Fibroblast of skin of abdomen (primary cell): ENCODE measurements at places on chromosomes 4 and X.

GRCh38 chr4:94995684-94996394, 238.1 kb downstream of the BMPR1B start:
- peak; percentile 8 for DNase-seq

- no peak for DNase-seq
Measured at GRCh38 chr4:826508-827208, 729 bp upstream of the CPLX1 start.

DNA sequence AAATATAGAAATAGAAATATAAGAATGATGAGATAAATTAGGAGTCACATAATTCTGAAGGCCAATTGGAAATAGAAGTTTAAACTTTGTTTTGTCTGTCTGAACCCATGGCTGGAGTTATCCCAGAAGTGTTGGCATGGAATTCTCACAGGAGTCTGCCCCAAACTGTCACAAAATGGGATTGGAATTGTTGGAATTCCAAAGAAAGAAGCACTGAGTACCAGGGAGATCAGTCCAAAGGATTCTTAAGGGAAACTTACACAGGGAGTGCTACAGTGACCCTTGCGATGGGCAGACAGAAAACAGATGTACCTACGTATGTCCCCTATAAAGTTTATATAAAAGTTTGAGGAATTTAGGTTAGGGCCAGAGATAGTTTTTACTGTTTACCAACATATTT, 1607.7 kb downstream of the ARAP2 start:
- no peak for DNase-seq

- no peak for DNase-seq
Measured at GRCh38 chrX:11386812-11387211, 93.6 kb downstream of the AMELX start.

- peak; percentile 33 for DNase-seq
Measured at GRCh38 chrX:65723706-65724105, 56.3 kb downstream of the MSN start.

DNA sequence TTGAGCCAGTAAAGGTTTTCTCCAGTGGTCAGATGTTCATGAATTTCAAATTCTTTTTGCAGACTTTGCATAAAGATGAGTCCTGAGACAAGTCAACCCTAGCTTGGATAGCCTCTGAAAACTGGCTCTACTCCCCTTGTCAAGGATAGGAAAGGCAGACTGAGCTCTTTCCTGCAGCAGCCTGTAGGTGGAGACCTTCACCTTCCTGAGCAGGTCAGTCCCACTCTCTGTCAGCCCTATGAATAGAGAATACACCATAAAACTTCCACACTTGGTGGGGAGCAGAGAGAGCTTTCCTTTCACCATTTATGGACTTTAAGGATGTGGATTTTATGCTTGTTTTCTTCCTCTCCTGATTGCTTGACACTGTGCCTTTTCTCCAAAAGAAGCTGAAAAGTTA, 41.9 kb downstream of the PCDH19 start:
- DNase-seq, result peak; percentile 10

DNA sequence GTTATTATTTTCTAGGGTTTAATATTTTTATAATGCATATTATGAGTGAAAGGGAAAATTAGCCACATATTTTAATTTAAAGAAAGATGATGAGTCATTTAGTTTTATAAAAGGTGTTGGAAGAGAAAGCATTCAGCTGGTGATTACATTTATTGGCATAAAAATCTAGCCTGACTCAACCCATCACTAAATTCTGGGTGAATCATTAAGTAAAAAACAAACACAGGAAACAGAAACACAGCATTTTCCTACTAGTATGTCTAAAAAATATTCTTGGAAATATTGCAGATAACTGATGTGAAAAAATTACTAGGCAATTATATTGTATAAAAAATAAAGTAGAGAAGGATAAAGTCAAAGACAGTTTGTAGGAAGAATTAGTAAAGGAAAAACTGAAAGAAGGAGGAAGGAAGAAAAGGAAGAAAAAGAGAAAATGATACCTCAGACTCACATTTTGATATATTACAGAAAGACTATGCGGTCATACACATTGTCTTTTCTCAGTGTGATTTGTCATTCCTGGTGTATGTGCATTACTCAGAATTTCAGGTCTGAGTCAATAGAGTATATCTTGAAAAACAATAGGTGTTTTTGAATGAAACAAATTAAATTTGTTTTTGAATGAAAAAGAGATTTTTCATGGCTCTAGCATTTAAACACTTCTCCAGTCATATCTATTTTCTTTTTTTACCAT, 48.0 kb upstream of the SPOCK3 start:
- no peak for DNase-seq

DNA sequence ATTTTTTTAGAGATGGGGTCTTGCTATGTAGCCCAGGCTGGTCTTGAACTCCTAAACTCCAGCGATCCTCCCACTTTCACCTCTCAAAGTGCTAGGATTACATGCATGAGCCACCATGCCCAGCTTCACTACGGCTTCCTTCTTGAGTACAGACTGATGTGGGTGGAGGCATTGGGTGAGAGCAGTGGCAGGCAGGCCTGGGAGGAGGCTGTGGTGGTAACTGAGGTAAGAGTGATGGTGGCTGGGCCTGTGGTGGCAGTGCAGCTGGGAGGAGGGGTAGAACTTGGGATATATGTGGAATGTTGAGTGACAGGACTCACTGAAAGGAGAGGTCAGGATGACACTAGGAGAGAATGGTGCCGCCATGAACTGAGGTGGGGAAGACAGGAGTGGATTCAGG, 80.9 kb downstream of the MED28 start:
- no peak for DNase-seq

DNA sequence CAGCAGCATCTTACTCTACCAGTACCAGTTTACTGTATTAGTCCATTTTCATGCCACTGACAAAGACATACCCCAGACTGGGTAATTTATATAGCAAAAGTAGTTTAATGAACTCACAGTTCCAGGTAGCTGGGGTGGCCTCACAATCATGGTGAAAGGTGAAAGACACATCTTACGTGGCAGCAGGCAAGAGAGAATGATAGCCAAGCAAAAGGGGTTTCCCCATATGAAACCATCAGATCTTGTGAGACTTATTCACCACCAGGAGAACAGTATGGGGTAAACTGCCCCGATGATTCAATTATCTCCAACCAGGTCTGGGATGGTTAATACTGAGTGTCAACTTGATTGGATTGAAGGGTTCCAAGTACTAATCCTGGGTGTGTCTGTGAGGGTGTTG, 69.3 kb downstream of the YIPF6 start:
- DNase-seq, result no peak

GRCh38 chrX:139801397-139801813, 93.4 kb upstream of the MCF2 start:
- DNase-seq, result no peak

- DNase-seq, result no peak
Measured at GRCh38 chrX:2284601-2285000, 216.2 kb downstream of the DHRSX start.

GRCh38 chrX:121163443-121163842, 116.0 kb downstream of the GLUD2 start:
- DNase-seq, result no peak

- DNase-seq, result peak; percentile 58
Measured at GRCh38 chrX:68822641-68823410, 6.0 kb upstream of the EFNB1 start.

GRCh38 chr4:186724864-186725468, 1.3 kb upstream of the FAT1 start:
- peak; percentile 25 for DNase-seq

DNA sequence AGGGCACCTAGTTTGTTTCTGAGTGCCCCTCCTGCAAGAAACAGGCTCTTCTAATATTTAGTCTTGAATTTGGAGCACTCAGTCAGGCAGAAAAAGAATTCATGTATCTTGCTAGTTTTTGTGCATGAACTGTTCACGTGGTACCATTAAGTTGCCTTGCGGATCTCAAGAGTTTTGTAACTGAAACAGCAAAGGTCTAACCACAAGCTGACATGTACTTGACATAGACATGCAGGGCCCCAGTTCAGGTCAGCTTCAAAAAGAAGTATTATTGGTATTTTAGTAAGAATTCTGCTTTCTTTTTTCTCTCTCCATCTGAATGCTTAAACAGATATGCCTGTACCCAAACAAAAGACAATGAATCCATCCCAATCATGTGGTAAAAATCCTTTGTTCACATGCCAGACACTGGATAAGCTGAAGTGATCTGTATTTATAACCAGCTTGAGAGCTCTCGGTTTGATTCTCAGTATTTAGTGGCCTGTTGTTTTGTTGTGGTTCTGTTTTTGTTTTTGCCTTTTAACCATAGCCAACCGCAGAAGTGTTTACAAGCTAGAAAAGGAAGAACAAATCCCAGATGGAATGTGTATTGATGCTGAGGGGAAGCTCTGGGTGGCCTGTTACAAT, 13.0 kb downstream of the RGN start:
- DNase-seq, result no peak

DNA sequence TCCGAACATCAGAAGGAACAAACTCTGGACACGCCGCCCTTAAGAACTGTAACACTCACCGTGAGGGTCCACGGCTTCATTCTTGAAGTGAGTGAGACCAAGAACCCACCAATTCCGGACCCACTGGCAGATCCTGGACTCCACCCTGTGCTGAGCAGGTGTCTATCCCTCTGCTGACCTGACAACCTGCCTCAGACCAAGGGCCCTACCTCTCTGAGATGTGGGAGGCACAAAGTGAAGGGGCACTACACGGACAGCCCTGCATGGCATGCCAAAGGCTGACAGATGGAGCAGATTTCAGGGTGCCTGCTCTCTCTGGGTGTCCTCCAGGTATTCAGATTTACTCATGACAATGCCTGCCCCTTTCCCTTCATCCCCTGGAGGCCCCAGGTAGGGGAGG, 14.0 kb upstream of the HSFX1 start:
- no peak for DNase-seq

- DNase-seq, result peak; percentile 2
Measured at GRCh38 chr4:143555676-143556075, 42.2 kb downstream of the SMARCA5 start.

GRCh38 chr4:118810991-118811764, 24.7 kb downstream of the SEC24D start:
- peak; percentile 91 for DNase-seq

DNA sequence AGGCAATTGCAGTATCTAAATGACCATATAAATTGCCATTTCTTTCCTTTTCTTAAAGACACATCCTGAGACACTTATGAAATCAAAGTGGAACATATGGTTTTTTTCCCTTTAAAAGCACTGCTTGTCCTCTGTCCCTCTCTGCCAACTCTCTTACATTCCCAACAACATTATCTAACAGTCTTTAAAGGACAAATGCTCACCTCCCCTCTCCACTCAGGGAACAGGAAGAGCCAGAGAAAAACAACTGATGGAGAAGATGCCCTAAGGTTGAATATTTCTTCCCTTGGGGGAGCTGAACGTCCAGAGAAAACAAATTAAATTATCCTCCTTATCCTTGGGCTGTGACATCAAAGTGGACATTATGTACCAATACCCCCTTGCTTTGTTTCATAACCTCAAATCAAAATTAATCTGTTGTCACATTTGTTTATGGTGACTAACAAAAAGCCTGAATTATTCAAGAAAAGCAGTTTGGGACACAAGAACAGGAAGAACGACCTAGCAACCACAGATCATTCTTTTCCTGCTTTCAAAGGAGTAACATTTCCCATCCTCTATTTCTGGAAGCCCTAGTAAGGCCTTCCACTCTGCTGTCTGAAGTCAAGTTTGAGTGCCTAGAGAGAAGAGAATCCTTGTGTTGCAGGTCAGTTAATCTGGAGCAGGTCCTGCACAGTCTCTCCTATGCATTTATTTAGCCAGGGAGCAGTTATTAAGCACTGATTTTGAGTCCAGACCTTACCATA, 52.6 kb upstream of the PAGE1 start:
- DNase-seq, result no peak

DNA sequence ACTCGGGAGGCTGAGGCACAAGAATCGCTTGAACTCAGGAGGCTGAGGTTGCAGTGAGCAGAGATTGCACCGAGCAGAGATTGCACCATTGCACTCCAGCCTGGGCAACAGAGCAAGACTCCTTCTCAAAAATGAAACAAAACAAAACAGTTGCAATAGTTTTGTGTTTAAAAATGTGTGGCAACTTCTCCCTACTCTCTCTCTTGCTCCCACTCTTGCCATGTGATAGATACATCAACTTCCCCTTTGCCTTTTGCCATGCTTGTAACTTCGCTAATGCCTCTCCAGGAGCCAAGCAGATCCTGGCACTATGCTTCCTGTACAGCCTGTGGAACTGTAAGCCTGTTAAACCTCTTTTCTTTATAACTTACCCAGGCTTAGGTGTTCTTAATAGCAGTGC, 52.5 kb upstream of the INTU start:
- DNase-seq, result no peak

DNA sequence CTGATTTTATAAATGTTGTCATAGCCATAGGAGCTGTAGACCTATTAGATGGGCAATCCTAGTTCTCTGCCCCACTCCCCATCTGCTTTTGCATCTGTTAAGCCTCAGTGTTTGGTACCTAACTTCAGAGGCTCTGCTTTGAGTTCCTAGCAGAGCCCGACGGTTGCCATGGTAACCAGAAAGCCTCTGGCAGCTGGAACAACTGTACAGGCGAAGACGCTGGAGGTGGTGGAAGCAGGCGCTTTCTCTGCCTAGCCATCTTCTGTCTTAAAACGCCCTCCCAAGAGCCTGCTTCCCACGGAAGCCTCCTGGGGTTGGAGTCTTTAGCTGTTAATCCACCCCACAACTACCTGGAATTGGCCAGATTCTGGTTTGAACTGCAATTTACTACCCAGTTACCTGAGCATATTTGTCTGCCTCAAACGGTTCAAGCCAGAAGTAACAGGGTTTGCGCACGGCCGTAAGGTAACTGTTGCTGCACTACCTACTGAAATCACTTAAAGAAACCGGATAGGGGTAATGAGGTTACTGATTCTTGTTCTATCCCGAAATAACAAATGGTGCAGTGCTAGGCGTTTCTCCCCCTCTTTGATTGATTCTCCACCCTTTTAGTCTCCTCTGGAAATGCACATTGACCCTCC, 1.0 kb upstream of the GABRG1 start:
- DNase-seq, result no peak

DNA sequence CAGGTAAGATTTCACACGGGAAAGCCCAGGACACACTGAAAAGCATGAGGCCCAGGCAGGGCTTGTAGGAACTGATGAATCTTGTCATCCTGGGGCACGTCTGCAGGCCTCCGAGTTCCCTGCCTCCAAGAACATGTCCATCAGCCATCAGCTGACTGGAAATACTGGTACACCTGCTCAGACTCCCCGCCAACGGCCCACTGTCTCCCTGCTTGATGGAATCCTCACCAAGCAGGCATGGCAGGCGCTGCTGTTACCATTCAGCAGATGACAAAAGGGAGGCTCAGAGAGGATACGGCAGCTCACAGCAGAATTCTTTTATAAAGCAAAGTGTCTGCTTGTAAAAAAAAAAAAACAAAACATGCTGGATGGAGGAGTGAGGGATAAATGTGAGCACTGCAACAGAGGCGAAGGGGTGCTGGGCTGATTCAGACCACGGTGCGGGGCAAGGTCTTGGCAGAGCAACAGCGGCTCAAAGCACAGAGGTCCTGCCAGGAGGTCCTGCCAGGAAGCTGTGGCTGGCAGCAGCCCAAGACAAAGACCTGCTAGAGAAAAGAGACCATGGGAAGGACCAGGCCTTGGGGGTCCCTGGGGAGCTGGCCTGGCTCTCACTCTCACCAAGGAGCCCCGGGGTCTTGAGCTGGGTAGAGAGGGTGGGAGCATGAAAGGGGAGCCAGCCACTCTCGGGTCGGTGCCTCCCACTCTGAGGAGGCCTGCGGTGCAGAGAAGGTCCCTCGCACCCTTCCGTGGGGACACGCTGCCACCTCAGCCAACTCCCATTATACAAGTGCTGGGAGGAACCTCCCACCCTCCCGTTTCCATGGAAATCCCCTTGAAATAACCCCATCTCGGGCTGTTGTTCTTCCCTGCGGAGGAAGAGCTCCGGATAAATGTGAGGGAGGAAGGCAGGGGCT, 25.6 kb downstream of the PPP2R2C start:
- no peak for DNase-seq
